ENCODE measurements at places on chromosomes 7 and 10.

GRCh38 chr7:34747867-34748727, 90.1 kb downstream of the NPSR1 start:
- no peak for DNase-seq

- no peak for DNase-seq
These were observed 61.7 kb upstream of the ZNRF2 start for GRCh38 chr7:30222515-30223215.

GRCh38 chr7:21293771-21294170, 134.1 kb upstream of the SP4 start:
- DNase-seq, result no peak

DNA sequence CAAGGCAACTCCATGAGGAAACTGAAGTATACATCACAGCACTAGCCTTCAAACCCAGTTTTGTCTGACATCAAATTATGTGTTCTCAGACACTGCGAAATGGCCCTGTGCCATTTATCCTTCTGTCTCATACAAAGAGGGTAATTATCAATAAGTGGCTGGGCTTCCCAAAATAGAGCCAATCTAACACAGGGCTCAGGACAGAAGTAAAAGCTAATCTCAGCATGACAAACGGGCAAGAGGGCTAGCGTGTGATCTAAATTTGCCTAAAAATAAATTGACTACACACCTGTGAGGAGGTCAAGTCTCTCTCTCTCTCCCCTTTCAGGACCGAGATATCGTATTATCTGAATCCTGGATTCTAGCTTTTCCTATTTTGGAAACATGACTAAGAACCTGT, 67.2 kb downstream of the DGKB start:
- no peak for DNase-seq

DNA sequence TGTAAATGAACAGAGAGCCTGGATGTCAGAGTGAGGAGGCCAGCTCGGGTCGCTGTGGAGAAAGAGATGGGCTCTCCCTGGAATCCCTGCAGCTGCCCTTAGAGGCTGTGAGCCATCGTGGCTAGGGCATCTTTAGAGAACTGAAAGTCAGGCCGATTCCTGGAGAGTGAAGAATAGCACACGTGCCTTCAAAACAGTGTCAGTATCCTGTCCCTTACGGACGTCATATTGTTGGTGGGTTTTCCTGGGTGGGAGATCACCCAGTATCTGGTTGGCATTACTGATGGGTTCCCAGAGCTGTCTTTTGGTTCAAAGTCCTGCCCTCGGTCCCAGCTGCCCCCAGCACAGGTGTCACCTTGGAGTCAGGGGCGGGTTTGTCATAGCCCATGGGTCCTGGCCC, 25.3 kb downstream of the IKZF1 start:
- DNase-seq, result no peak

DNA sequence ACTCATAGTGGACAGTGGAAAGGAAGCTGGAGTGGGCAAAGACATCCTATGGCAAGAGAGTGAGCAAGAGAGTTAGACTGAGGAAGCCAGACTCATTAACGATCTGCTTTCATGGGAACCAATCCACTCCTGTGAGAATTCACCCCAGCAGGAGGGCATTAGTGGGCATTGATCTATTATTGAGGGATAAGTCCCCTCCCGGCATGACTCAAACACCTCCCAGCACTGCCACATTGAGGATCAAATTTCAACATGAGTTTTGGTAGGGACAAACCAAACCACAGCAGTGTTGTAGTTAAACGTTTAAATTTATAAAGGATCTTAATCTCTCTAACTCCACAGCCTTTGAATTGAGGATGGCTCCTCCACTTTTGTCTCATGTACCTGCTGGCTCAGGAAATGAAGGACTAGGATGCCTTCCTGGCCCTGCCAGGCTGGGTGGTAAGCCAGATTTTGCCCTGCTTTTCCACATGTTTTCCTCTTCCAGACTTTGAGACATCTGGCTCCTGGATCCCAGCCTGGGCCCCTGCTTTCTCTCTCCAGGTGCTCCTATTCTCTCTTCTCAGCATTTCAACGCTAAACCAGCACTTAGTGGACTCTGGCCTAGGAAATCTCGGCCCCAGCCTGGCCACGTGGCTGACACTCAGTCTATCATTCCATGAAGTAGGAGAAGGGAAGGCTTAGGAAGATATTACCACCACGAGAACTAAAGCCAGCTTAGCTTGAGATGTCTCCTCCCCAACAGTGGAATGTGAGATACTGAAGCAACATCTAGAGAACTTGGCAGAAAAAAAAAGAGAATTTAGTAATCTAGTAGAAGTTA, 96.5 kb upstream of the PIP4K2A start:
- DNase-seq, result no peak

GRCh38 chr10:11178606-11179515, 161.2 kb downstream of the CELF2 start:
- DNase-seq, result no peak

GRCh38 chr7:157565201-157565626, 228.4 kb downstream of the DNAJB6 start:
- no peak for DNase-seq

GRCh38 chr10:2081501-2081900, 344.2 kb upstream of the ADARB2 start:
- DNase-seq, result no peak

GRCh38 chr7:37598824-37599223, 84.7 kb upstream of the GPR141 start:
- no peak for DNase-seq

GRCh38 chr7:30330134-30331111, 46.0 kb downstream of the ZNRF2 start:
- DNase-seq, result no peak

- DNase-seq, result no peak
These were observed 179.7 kb upstream of the CDCA7L start for GRCh38 chr7:22125436-22125835.

- DNase-seq, result no peak
These were observed 1121.4 kb downstream of the XPNPEP1 start for GRCh38 chr10:108801775-108802517.

- no peak for DNase-seq
These were observed 11.2 kb upstream of the SLC35B4 start for GRCh38 chr7:134327896-134328295.

DNA sequence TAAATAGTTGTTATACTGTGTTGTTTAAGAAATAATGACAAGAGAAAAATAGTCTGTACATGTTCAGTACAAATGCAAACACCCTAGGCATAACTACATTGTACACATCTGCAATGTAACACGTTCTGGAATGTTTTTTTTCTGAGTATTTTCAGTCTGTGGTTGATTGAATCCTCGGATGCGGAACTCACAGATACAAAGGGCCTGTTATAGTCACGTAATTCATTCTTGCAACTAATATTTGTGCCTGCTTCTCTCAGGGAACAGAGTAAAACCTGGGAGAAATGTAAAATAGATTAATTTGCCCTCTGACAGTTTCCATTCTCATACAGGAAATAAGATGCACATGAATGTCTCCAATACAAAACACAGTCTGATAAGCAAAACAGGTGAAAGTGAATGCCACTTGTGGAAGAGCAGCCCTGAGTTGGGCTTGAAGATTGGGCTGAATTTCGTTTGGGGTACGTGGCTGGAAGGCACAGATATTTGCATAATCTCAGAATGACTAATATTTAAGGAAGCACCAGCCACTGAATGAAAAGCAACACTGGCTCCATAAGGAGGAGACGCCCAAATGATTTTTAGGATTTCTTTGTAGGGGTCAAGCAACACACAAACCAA, 19.1 kb downstream of the DENND2A start:
- DNase-seq, result no peak

DNA sequence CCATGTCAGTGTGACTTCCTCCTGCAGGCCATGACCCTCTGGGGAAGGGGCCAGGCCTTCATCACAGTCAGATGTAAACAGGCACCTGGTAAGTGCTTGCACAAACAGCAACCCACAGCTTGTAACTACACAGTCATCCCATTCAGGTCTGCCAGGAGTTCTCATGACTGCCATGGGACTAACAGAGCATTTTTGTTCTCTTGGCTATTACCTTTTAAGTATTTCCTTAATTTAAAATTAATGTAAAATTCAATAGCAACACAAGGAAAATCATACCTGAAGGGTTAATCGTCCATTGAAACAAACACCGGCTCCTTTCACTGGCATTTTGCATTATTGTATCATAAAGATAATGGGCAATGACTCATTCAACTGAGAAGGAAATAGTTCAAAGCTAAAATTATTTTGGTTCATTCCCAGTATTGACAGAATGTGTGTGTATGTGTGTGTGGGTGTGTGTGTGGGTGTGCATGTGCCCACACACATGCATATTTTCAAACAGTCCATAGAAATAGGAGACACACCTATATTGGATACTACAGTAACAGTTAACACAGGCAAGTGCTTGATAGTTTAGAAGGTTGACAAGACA, 307.9 kb downstream of the WDR11 start:
- no peak for DNase-seq

DNA sequence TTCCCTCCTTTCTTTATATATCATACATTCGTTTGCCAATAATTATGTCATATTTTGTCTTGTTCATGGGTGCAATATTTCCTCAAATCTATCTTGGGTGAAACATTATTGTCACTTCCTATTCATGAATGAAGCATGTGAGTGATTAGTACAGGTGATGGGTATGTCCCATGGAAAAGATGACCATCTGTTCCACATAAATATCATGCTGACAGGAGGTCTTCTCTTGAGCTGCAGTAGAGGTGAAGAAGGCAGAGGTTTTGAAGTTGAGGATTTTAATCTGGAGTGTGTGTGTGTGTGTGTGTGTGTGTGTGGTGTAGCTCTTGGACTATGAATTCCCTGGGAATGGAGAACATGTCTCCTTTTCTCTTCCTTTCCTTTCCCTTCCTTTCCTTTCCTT, 350.5 kb upstream of the CHRM2 start:
- DNase-seq, result no peak

DNA sequence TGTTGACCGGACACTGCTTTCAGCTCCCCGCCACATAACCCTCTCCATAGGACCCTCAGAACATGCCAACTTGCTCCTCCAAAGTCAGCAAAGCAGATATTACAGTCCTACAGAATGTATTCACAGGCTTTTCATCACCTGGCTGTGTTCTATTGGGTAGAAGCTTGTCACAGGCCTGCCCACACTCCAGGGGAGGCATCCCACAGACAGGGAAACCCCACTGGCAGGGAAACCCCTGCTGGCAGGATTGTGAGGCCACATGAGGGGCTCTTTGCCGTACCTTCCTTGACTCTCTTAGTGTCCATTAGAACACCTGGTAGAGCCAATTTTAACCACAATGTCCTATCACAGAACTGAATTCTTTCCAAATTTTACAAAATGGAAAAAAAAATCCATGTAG, 344.2 kb upstream of the MGMT start:
- DNase-seq, result no peak

- DNase-seq, result no peak
These were observed 12.5 kb downstream of the MMRN2 start for GRCh38 chr10:86944907-86945306.

- no peak for DNase-seq
These were observed 180.0 kb downstream of the FGFR2 start for GRCh38 chr10:121418126-121418777.

- no peak for DNase-seq
These were observed 80.7 kb downstream of the GCC1 start for GRCh38 chr7:127504715-127505114.

- DNase-seq, result no peak
These were observed 25.6 kb downstream of the SND1 start for GRCh38 chr7:127677433-127678230.

DNA sequence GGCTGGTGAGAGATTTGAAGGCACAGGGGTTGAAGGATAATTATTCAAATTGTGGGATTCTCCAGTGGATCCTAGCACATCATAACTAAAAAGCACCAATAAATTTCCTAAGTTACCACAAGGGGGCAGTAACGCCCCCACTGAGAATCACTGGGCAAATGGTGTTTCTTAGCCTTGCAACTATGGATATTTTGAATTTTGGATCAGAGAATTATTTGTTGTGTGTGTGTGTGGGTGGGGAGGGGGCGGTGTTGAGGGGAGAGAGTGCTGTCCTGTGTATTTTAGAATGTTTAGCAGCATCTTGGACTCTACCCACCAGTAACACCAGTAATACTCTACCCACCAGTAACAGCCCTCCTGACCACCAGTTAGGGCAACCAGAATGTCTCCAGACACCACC, 63.3 kb upstream of the PRKG1 start:
- DNase-seq, result no peak

- DNase-seq, result no peak
These were observed 78.9 kb downstream of the LRRC17 start for GRCh38 chr7:102991540-102992214.

GRCh38 chr10:96491303-96491702, 22.4 kb downstream of the TLL2 start:
- no peak for DNase-seq

GRCh38 chr10:127298381-127298780, 102.0 kb upstream of the INSYN2A start:
- no peak for DNase-seq

DNA sequence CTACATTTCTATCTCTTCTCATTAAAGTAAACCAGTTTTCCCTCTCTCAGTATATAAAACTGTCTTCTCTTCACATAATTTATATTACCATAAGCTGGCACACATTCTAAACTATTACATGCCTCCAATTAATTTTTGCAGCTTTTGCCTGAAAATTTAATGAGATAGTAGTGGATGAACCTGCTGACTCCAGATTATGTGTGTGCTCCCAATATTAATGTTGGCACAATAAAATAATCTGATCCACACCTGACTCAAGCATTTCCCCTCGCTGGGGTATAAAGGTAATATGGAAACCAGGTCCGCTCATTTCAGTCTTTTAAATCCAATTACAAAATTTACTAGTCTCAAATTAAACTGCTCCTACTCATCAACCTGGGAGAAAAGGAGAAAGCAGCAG, 63.4 kb downstream of the CTBP2 start:
- DNase-seq, result no peak

DNA sequence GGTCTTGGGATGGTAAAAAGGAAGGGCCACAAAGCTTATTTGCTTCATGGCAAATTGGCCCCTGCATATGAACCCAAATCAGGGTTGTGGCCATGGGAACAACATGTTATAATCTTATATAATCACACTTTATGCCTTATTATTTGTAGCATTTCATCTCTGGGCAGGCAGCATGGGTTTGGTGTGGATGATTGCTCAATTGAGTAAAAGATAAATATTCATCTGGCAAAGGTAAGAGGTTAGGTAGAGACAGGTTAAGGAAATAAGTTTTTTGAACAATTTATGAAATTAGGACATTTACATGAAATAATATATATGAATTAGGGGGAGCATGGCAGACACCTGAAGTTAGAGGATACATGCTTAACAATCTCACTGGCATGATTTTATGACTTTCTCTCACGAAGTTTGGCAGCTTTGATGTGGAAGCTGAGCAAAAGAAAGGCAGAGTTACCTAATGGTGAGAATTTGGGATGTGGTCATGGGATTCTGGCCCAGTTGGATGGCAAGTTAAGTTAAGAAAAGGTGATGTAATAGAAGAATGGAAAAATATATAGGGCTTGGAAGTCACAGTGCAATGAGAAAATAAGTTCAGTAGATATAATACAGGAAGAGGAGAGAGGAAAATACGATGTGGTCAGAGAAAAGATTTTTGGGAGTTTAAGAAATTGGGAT, 88.1 kb upstream of the FAM3C start:
- DNase-seq, result no peak
